ENCODE measurements at places on chromosomes 2 and 18.

DNA sequence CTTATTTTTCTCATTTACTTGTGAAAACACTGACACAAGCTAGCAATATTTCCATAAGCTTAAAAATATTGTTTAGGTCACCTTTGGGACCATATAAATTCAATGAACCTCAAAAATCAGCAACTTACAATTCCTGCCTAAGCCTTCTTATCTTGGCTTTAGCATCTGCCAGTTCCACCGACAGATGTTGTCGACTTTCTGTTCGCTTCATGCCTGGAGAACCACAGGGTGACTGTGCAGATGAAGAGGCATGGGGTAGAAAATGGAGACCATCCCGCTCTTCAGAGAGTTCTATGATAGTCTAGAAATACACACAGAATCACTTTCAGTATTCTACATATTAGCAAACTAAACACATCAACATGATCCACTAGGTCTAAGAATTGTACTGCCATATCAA lies 64.2 kb downstream of the CCDC88A start:
- DNase-seq, result no peak

- DNase-seq, result no peak
These were observed 261.3 kb downstream of the TNS1 start for GRCh38 chr2:217741381-217741955.

DNA sequence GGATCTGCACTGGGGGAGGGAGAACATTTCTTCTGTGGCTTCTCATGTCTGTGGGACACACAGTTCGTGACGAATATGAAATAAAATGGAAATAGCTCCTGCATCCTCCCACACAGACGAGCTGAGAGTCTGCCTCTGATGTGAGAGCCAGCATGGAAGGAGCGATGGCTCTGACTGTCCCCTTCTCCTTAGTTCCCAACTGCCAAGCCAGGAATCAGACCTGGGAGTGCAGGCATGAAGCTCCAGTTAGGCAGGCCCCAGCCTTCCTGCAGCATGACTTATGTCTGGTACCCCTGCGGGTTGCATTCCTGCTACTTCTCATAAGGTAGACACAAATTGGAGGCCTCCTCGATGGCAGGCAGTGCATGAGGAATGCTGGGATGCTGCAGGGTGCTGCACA lies 56.2 kb downstream of the PRKCE start:
- DNase-seq, result no peak

- DNase-seq, result no peak
These were observed 43.4 kb upstream of the ASB18 start for GRCh38 chr2:236307641-236308040.

GRCh38 chr2:24262421-24262970 lies 87.6 kb downstream of the FAM228A start:
- DNase-seq, result no peak

GRCh38 chr18:30208546-30208945 lies 834.0 kb downstream of the DSC3 start:
- DNase-seq, result no peak

GRCh38 chr2:71072492-71072891 lies 4.0 kb downstream of the NAGK start:
- no peak for DNase-seq

GRCh38 chr18:76507830-76508385 lies 12.9 kb upstream of the ZNF516 start:
- no peak for DNase-seq

GRCh38 chr2:113083296-113083695 lies 15.5 kb downstream of the IL1F10 start:
- no peak for DNase-seq

GRCh38 chr2:100394111-100394641 lies 23.3 kb downstream of the CHST10 start:
- no peak for DNase-seq

- no peak for DNase-seq
These were observed 246.0 kb downstream of the TSN start for GRCh38 chr2:122001441-122001874.

- DNase-seq, result no peak
These were observed 346.3 kb upstream of the TNP1 start for GRCh38 chr2:217206016-217206725.

DNA sequence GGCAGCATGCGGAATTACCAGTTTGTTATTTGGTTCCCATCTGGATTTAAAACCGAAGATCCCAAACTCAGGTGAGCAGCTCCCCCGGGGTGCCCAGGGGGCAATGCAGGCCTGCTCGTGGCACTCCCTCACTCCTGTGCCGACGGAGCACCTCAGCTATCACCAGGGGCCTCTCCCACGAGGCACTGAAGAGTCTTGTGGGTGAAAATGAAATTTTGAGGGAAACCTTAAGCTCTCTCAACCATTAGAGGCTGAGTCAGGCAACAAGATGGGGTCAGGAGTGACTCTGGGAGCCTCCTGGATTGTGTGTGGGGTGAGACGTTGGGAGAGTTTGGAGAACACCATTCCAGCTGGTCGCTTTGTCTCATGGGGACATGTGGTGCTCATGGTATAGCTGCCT lies 189.0 kb downstream of the PRKCE start:
- DNase-seq, result no peak

GRCh38 chr2:184032983-184033382 lies 565.3 kb upstream of the ZNF804A start:
- DNase-seq, result no peak
